NCI-H1048 (cell line): ENCODE measurements at places on chromosomes 2 and 18.

- DNase-seq: no peak
These were observed 117.9 kb downstream of the PTRHD1 start for GRCh38 chr2:24675338-24675737.

DNA sequence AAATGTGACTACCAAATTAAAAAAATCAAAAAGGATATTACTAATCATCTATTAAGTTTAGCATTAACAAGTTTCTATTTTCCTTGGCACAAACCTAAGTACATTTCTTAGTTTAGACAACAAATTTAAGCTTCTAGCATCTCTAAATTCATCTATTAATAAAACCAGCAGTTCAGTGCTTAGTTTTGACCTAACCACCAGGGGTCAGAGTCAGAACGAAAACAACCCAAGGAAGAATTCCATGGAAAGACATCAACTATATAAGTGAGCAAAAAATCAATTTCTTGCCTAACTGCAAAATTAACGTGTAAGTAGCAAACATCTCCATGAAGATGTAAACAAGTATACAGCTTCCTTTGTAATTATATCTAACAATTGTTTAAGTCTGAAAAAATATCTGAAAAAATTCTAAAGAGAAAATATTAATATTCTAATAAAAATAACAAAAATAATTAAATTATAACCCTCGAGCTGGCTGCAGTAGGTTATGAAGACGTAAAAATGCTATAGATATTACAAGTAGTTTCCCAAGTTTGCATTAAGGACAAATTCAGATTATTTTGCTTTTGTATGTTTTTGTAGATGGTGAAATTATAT lies 83.7 kb downstream of the CERKL start:
- no peak for DNase-seq

GRCh38 chr2:159639071-159639470 lies 22.7 kb upstream of the BAZ2B start:
- DNase-seq: no peak

- DNase-seq: no peak
These were observed 1.3 kb downstream of the IFIH1 start for GRCh38 chr2:162317058-162317742.

DNA sequence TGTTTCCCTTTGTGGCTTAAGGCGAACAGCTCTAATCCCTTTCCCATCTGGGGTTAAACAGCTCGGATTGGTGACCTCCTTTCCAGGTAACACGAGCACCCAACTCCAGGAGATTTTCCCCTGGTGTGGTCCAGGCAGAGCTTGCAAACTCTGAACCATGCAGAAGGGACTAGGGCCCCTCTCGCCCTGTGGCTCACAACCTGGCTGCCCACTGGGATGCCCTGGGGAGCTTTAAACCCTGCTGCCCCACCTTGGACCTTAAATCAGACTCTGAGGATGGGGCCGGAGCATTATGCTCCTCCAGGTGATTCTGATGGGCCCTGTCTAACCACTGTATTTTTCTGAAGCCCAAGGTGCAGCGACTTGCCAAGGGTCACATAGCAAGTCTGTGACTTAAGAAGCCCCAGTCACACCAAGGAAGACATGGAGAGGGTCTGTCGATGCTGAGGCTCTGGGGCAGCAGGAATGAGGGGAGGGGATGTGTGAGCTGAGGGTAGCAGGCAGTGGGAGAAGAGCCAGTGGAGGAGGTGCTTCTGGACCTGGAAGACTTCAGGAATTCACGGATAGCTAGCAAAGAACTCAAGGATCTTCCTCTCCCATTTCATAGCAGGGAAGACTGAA lies 5.9 kb downstream of the ARID5A start:
- no peak for DNase-seq

DNA sequence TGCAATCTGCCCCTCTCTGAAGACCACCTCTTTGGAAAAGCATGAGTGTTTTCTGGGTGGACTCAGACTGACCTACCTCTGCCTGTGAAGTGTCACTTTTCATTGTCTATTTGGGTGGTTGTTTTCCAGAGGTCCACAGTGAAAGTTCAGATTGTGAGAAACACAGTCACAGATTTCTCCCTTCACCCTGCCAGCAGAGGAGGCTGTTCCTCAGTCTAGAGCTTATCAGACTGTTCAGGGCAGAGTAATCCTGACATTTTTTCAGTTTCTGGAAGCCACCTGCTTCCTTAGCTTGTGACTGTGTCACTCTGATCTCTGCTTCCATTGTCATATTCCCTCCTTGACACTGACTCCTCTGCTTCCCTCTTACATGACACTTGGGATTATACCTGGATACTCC lies 55.4 kb upstream of the RMP24 start:
- DNase-seq: no peak

DNA sequence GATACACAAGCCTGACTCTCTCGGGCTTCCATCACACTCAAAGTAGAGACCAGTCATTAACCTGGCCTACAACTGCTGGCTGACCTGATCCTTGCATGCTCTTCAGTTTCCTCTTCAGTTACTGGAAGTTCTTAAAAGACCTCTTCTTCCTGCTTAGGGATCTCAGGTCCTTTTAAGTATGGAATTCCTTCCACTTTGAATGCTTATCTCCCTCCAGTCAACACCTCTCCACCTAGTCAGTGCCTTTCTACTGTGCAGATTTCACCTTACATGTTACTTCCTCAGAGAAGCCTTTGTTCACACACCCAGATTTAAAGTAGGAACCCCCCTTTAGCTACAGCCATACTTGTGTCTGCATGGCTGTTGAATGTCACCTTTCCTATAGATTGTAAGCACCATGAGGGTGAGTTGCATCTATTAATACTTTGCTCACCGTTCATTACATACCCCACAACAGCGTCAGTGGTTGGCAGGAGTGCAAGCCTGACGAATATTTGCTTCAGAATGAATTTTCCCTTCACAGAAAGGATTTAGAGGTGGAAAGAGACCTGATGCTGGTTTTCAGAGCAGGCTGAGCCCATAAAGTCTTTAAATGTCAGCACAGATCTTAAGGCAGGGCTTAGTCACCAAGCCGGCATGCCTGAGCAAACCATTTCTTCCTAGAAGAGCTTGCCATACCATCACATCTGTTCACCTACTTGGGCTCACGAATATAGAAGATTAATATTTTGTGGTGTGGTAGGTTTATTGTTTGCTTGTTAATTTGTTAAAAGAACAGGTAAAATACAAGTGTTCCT lies 90.1 kb downstream of the ACVR1 start:
- no peak for DNase-seq

DNA sequence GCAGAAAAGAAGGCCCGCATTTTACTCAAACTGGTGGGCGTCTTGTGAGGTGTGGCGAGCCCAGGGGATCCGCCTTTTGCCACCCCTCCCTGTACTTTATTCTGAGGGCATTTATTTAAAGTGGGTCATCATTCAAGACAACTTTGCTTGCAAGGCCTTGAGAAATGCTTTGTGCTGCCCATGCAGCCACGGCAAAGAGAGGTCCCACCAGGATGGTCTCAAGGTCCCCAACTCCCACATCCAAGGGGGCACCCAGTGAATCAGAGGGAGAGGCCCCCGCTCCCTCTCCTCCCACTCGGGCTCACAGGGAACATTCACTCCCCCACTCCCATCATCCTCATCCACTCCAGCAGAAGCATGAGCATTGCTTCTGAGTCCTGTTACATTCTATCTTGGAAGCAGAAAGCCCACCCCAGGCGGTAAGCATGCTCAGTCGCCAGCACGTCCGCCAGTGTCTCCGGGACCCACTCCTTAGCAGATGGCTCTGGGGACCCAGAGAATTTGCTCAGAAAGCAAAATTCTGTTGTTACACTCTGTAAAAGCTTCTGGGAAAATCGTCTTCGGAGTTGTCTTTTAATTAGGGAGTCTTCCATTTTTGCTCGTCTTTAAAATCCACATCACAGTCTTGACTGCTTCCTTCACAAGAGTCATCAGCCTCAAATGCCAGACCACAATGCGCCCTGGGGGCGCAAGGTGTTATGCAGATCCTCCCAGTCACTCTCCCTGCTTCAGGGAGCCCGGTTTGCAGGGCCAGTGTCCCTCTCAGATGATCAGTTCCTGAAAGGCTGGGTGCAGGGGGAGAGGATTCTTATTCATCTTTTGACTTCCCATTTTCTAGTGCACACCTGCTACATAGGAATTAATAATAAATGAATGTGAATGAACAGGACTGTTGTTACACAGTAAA lies 99.4 kb upstream of the NCK2 start:
- DNase-seq: no peak

- no peak for DNase-seq
These were observed 61.5 kb downstream of the EFR3B start for GRCh38 chr2:25103287-25103871.

GRCh38 chr18:24397131-24397693 lies 412 bp downstream of the OSBPL1A start:
- DNase-seq: peak; percentile 36

- DNase-seq: no peak
These were observed 129.4 kb downstream of the ZEB2 start for GRCh38 chr2:144390424-144391020.

GRCh38 chr2:7242189-7242867 lies 325.1 kb downstream of the RNF144A start:
- DNase-seq: no peak

GRCh38 chr2:240290432-240291336 lies 144.8 kb upstream of the GPC1 start:
- DNase-seq: no peak

- no peak for DNase-seq
These were observed 21.1 kb upstream of the CELF4 start for GRCh38 chr18:37586656-37587225.

GRCh38 chr2:166042768-166043390 lies 84.9 kb downstream of the SCN1A start:
- no peak for DNase-seq

GRCh38 chr2:39837856-39838453 lies 58.9 kb upstream of the THUMPD2 start:
- no peak for DNase-seq

DNA sequence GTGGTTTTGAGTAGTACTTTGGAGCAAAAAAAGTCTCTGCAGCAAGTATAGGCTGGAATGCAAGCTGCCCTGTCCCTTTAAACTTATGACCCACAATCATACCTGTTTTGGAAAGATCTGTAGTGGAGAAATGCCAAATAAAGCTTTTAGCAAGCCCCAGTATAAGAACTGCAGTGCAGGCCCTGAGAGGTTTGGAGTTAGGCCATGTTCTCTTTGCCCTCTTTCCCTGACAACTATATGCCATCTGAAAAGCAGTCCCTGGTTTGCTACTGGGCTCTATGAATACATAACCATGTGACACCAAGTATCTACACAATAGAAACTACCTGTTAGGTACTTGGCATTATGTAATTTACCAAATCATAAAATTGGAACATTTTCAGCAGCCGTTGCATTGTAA lies 267.4 kb upstream of the HNMT start:
- DNase-seq: no peak

DNA sequence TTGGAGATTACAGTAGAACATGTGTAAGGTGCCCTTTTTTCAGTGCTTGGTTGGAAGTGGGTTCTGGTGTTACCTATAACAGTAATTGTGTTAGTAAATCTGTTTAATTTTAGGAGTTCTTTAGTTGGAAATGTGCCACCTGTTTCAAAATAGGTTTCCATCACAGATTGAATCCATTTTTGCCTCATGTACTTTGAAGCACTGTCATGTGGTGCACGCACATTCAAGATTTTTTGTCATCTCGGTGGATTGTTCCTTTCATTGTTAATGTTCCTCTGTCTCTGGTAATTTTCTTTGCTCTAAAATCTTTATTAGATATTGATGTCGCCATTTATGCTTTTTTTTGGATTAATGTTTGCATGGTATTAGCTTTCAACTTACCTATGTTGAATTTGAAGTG lies 1.3 kb downstream of the ATP9B start:
- no peak for DNase-seq

DNA sequence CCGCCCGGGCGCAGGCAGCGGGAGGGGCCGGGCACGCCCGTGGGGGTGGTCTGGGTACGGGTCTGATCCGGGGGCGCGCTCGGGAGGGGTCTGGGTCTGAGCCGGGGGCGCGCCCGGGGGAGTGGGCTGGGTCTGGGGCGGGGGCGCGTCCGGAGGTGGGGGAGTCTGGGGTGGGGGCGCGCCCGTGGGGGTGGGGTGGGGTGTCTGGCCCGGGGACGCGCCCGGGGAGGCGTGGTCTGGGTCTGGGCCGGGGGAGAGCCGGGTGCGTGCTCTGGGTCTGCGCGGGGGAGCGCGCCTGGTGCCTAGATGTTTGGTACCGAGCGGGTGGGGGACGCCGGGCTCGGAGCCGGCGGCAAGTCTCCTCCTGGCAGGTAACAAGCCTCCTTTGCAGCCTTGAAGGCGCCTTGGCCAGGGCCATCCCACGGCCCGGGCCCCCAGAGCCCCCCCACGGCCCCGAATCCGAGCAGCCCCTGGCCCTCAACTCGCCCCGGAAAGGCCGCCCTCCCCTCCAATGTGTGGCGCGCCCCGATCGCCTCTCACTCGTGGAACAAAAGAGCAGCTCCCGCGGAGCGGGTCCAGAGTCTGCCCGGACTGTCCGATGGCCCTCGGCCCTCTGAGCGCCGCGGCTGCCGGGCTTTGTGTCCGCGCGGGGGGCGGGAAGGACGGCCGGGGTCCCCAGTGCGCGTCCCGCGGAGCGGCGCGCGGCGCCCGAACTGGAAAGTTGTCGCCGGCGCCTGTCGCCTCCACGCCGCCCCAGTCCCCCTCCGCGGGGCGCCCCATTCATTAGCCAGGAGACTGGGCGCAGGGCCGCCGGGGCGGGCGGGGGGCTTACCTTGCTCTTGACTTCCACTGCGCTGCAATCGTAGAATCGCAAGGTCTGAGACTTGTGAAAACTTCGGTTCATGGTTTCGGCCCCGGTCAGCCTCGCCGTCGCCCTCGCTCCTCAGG lies 595 bp downstream of the PARD6G start:
- no peak for DNase-seq

GRCh38 chr2:37657471-37657870 lies 14.0 kb downstream of the CDC42EP3 start:
- no peak for DNase-seq

DNA sequence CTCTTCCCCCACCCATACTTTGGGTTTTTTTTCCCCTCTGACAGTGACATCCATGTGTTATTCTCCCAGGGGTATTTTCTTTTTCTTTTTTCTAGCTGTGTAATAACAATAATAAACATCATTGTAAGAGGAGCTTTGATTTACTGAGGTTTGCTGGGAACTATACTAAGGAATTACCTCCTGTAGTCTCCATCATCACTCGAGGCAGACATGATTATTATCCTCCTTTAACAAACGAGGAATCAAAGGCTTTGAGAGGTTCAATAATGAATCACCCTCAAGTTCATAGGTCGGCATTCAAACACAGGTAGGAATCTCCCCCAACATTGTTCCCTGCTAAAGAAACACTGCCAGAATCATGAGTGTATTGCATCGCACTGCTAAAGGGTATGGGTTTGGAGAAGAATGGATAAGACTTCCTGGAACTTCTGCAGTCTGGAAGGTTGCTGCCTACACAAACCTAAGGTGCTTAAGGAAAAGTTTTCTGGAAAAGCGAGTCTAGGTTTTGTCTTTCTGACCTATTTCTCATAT lies 260.2 kb upstream of the SESTD1 start:
- no peak for DNase-seq

- DNase-seq: no peak
These were observed 17.8 kb upstream of the SCLY start for GRCh38 chr2:238042849-238043584.

- no peak for DNase-seq
These were observed 94.7 kb downstream of the COL6A3 start for GRCh38 chr2:237319086-237319820.
